ENCODE measurements at places on chromosomes 5 and 9. TPM values are rescaled to one million over a fixed set of nuclear protein-coding genes. Genes with fewer than 3 reads are reported as not detected.

DNA sequence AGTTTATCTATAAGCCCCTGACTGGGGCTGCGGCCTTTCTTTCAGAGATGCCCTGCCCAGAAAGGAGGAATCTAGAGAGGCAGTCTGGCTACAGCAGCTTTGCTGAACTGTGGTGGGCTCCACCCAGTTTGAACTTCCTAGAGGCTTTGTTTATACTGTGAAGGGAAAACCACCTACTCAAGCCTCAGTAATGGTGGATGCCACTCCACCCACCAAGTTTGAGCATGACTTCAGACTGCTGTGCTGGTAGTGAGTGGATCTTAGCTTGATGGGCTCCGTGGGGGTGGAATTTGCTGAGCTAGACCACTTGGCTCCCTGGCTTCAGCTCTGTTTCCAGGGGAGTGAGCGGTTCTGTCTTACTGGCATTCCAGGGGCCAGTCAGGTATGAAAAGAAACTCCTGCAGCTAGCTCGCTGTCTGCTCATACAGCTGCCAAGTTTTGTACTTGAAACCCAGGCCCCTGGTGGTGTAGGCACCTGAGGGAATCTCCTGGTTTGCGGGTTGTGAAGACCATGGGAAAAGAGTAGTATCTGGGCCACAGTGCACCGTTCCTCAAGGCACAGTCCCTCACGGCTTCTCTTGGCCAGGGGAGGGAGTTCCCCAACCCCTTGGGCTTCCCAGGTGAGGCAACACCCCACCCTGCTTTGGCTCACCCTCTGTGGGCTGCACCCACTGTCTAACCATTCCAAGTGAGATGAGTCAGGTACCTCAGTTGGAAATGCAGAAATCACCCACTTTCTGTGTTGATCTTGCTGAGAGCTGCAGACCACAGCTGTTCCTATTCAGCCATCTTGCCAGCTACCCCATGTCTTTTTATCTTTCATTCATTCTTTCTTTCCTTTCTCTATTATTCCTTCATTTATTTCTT lies 211.8 kb upstream of the C9orf72 start:
- DNase-seq = no peak

GRCh38 chr5:74409166-74409706 lies 231.3 kb downstream of the ENC1 start:
- no peak for DNase-seq

GRCh38 chr9:113781896-113782295 lies 94.2 kb upstream of the ZNF618 start:
- DNase-seq = no peak

DNA sequence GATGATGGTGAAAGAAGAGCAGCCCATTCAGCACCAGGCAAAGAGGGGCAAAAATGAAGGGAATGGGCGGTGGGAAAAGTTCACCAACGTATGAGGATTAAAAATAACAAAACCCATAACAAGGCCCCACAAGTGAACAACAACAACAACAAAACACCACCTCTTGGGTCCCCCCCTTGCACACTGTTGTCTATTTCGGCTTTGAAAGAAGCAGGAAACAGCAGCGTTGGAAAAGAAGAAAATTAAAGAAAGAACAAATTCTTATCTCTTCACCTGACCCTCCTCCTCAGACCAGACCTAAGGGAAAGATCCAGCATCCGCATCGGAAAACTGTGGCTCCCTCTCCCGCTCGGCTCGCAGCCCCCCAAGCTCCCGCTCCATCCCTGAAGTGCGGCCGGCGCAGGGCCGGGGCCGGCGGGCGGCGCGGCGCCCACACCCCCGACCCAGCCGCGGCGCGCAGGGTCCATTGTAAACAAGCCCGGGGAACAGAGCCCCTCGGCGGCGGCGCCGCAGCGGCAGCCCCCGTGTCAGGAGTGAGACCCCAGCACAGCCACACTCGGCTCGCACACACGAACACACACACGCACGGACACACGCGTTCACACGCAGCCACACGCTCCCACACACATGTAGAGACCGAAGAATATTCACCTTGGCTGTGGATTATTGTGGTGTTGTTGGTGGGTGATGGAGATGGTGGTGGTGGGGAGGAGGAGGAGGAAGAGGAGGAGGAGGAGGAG lies 535 bp downstream of the RFX3 start:
- DNase-seq = peak; percentile 20

The PHF24 gene
- total RNA-seq = not detected

DNA sequence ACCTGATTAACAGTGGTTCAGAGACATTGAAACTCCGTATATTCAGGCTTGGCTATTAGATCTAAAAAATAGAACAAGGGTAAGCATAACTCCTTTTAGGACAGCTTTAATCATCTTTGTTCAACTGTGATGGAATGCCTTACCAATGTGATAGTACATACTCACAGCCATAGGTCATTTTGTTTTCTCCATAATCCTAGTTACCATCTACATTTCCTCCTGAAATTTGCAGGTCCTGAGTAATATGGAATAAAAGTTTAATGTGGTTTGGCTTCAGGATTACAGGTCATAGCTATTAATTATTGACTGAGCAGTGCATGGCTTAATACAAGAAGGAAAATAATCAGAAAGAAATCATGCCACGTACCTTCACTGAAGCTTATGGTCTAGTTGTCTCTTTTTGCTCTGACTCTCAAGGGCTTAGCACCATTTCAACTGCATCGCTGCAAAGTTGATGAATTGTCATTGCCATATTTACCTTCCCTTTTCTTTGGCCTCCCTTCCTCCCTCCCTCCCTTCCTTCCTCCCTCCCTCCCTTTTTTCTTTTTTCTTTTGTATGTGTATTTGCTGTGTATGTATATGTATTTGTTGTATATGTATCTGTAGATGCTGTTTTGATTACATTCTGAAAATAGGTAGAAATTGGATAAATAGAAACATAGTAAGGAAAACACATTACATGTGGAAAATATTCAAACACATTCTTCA lies 250.9 kb upstream of the ZNF608 start:
- DNase-seq = no peak

GRCh38 chr9:70856411-70856810 lies 265.0 kb downstream of the TRPM3 start:
- DNase-seq = no peak

DNA sequence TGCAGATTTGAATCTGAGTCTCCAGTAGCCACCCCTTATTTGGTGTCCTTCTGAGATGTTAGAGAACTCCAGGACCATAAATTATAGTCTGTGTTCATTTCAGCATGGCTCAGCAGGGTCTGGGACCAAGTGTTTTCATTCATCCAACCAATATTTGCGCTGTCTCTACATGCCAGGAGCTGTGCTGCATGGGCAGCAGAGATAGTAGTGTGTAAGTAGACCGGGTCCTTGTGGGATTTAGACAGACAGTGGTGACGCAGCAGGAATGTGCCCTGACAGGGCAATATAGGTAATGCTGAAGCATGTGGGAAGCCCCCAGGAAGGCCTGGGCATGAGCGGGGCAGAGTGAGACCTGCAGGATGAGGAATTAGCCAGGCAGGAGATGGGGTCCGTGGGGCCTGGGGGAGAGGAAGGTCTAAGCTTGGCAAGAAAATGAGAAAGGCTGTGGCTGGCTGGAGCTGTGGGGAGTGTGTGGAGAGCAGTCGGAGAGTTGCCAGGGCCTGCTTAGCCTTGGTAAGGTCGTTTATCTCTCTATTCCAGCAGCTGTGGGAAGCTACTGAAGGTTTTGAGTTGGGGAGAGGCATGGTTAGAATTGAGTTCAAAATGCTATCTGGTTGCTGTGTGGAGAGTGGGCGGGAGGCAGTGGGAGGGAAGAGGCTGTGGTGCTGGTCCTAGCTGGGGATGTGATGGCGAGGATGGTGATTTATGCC lies 16.8 kb downstream of the STXBP1 start:
- DNase-seq = no peak

The PLAC8L1 gene
- 0.80 TPM for total RNA-seq

The SCGB3A2 gene
- not detected for total RNA-seq

GRCh38 chr5:147400881-147401280 lies 109.0 kb downstream of the DPYSL3 start:
- no peak for DNase-seq

The ZNF454 gene
- total RNA-seq = 0.55 TPM

- peak; percentile 88 for DNase-seq
Measured at GRCh38 chr5:96881511-96882115, 5.3 kb downstream of the ERAP2 start.

DNA sequence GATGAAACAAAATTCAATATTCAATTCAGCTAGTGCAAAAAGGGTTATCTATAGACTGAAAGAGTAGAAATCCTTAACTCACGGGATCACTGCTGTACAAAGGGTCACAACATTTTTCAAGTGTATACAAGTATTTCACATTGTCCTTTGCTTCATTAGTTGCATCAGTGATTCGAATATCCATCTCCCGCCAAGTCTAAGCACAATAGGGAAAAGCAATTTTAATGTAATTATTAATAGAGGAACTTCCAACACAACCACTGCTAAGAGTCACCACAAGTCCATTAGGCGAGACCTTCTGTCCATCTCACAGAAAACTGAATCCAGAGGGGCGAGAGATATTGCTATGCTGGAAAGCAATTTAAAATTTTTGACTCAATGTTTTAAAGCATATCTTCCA lies 27.4 kb downstream of the DNAH5 start:
- DNase-seq = no peak

DNA sequence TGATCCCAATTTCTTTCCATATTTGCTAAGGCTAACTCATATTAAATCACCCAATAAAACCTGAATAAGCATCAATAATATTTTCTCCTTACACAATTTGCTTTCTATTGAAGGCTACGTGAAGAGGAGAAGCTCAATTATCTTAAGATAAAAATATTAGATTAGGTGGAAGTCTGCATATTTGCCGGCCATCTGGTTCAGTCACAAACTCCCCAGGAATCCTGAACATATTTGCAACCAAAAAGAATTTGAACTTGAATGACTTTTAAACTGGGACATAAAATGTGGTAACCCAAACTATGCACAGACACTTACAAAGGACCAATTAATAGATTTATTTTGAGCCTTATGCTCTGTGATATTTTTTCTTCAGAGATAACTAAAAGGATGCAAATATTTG lies 92.3 kb downstream of the HAPLN1 start:
- DNase-seq = no peak

DNA sequence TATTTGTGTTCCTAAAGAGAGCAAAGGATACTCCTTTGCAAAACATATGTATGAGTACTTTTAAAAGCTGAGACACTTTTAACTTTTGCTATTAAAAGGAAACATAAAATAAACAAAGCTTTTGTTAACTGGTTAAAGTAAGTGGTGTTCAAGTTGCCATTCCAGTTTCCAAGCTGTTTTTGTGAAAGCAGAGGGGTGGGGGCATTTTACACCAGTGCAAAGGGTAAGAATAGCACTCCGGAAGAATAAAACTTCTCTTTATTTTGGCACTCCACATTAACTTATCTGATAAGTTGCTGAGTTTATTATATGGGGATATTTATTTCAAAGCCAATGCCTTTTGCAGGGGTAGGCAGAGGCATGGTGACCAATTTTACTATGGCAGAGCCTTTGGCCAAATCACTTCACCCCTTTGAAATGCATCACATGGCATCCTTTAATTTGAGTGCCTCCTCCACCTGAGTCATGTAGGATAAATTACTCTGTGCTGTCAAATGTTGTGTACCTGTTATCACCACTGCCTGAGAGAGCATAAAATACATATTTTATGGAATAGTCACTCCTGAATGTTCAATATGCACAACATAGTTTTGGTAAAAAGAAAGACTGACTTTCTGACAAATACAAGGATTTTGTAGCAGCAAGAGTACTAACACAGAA lies 62.9 kb downstream of the MLLT3 start:
- no peak for DNase-seq

DNA sequence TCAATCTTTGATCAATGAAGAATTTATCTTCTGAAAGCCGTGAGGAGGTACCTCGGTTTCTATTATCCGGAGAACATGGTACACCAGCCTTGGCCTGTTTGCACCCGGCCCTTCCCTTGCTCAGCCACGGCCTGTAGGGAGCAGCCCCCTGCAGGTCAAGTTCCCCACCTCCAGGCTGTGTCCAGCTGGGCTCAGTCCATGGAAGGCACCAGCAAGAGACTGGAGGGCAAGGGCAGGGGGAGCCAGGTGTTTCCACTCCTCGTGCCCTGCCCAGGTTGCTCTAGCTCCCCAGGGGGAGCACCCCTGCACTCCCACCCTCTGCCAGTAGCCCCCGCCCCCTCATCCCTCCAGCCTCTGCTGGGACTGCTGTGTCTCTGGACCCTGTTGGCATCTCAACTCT lies 87.3 kb upstream of the ADAMTS2 start:
- no peak for DNase-seq

DNA sequence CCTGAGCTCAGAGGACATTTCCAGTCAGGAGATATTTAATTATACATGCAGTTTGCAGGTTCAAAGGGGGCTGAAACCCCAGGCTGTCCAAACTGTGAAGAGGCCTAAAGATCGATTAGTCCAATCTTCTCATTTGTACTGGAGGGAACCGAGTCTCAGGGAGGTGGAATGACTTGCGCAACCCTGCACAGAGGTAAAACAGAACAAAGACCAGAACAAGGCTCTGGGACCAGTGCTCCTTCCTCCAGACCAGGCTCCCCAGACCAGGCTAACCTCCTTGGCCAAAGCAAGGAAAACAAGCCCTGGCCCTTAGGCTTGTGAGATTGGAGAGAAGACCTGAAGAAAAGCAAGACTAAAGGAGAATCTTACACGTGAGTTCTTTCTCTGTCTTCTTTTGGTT lies 120.8 kb downstream of the ENC1 start:
- no peak for DNase-seq

- no peak for DNase-seq
Measured at GRCh38 chr5:160770718-160771117, 81.3 kb downstream of the ATP10B start.

DNA sequence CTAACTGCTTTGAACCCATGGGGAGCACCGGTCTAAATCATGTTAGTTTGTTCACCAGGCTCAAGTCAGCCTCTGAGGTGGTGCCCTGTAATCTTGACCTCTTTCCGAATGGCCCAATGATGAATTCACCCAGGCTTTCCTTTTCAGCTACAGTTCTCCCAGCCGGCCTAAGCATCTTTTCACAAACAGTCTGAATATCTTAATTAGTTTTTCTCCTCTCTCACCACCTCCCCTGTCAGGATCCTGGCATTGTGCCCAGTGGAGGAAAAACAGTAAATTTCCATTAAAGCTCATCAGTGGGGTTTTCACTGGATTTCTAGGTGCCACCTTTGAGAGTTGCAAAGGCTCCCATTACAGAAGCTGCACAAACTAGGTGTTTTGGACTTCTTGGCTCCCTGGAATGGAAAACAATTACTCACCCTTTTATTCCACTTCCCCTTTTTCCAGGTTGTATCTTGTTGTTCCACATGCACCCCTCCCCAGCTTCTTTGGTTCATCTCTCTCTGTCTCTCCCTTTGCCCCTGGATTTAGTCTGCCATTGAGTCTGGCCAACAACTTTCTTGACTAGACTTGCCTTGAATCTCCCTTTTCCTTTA lies 69.4 kb upstream of the ADAMTSL1 start:
- DNase-seq = no peak

DNA sequence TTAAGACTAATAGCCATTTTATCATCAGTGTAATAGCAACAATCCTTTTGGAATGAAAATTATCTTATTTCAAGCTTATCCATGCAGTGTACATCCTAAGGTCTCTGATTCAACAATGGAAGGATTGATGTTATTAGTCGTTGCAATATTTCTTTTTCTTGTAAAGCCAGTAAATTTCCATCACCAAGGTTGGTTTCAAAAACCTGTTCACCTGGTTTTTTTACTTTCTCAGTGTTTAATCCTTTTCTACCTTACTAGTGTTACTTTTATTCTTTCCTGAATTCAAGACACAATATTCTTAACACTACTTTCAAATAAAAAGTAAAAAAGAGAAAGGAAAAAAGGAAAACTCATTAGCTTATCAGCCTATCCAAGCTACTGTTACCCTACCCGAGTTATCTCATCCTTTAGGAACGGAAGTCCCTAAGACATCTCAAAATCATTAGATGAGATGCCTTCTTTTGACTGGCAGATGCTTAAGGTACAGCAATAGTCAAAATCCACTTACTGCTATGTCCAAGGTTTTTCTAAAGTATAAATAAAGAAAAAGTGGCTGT lies 5.4 kb downstream of the ZFR start:
- no peak for DNase-seq

Measured in endothelial cell of umbilical vein (primary cell).